CD4-positive, alpha-beta T cell treated with Interferon gamma for 1 hour (primary cell): ENCODE measurements at places on chromosomes 12 and 14.

DNA sequence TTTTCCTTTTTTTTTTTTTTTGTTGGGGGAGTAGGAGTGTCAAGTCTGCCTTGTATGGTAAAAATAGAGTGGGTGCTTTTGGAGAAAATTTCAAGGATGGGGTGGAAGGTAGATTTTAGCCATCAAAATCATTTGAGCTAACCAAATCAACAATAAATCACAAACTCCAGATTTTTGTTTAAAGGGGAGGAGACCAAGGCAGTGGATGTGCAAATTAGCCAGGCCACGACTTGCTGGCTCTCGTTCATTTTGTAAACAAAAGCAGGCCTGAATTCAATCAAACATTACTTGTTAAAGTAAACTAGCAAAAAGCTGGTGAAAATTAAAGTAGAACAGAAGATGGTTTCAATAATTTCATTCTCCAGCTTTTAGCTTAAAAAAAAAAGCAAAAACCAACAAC, 387.2 kb downstream of the BMP4 start:
- DNase-seq = no peak

- DNase-seq = no peak
These were observed 6.8 kb downstream of the KIF26A start for GRCh38 chr14:104144911-104145825.

GRCh38 chr14:32244404-32244803, 41.3 kb upstream of the RNU6-8 start:
- DNase-seq = no peak

- DNase-seq = no peak
These were observed 737.1 kb upstream of the FLRT2 start for GRCh38 chr14:84792722-84793410.

GRCh38 chr12:4813741-4814140, 93.5 kb downstream of the GALNT8 start:
- no peak for DNase-seq

DNA sequence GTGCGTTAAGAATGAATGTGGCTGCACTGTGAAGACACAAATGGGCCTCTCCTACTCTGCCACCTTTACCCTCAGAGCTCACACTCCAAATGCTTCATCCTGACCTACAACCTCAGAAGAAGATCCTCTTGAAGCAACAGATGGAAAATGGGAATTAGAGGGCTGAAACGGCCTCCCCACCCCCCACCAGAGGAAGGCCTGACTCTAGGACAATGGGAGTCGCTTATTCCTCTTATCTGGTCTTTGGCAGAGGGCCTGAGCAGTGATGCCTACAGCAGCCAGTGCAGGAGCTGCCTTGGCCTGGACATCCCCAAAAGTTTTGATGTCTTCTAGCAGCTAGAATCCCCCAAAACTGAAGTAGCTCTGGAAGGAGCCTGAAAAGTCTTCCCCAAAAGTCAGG, 29.2 kb downstream of the BTBD7 start:
- no peak for DNase-seq

- no peak for DNase-seq
These were observed 35.9 kb downstream of the ACADS start for GRCh38 chr12:120761519-120761934.

DNA sequence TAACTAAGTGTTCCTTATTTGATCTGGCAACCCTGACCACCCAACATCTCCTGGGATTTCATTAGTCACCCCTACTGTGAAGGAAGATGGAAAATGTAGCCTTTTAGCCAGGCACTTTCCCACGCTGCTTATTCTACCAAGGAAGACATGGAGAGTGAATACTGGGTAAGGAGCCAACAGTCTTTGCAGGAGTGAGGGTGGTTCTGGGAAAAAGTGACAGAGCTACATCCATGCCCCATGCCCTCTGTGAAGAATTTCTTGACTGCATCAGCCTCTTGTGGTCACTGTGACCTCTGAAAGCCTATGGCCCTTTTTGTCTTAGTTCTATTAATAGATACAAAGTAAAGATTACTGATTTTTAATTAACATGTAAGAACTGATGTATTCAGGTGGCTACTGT, 196.0 kb upstream of the EEA1 start:
- no peak for DNase-seq

DNA sequence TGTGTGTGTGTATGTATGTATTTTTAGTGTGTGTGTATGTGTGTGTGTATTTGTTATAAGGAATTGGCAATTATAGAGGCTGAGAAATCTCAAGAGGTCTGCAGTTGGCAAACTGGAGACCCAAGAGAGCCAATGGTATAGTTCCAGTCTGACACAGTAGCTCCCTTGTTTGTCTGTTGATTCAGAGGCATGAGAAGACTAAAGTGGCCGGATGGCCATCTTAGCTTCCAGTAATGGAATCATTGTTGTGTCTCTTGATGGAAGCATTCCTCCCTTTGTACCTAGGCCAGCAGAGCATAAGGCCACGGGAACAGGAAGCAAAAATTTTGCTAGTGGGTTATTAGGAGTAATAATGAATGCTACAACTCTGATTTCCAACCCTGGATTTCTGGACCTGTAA, 460.6 kb downstream of the TMTC2 start:
- no peak for DNase-seq

GRCh38 chr12:42643881-42644579, 54.5 kb upstream of the PRICKLE1 start:
- DNase-seq = no peak

DNA sequence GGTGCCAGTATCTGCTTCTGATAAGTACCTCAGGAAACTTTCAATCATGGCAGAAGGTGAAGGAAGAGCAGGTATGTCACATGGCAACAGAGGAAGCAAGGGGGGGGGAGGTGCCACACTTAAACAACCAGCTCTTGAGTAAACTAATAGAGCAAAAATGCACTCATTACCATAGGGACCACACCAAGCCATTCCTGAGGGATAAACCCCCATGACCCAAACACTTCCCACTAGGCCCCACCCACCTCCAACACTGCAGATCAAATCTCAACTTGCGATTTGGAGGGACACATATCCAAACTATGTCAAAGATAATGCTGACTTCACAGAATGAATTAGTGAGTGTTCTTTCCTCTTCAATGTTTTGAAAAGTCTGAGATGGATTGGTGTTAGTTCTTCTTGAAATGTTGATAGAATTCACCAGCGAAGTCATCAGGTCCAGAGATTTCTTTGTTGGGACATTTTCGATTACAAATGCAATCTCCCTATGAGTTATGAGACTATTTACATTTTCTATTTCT, 16.6 kb downstream of the TFCP2 start:
- DNase-seq = no peak

- DNase-seq = no peak
These were observed 85.5 kb upstream of the EGLN3 start for GRCh38 chr14:34036319-34036766.

- no peak for DNase-seq
These were observed 39.2 kb upstream of the GPR68 start for GRCh38 chr14:91283666-91284065.
